ENCODE measurements at places on chromosomes 4 and X.

- peak; percentile 4 for DNase-seq
Observed at GRCh38 chrX:9566150-9566621, 101.3 kb downstream of the TBL1X start.

DNA sequence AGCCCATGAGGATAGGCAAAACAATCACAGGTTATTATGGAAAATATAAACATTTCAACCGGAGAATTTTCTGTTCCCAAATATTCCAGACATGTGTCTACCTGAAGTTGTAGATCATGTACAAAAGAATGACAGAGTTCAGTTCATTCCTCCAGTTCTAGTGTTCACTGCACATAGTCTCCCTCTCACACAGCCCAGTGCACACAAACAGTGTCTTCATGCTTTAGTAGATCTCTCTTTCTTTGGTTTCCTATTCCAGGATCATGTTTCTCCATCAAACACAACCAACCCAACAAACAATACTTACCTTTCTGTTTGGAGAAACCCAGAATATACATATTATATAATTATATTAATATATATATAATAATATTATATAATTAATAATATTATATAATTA is 671.9 kb downstream of the TRIML1 start:
- DNase-seq: no peak

GRCh38 chr4:130600706-130601105 is 1504.8 kb downstream of the C4orf33 start:
- DNase-seq: no peak

DNA sequence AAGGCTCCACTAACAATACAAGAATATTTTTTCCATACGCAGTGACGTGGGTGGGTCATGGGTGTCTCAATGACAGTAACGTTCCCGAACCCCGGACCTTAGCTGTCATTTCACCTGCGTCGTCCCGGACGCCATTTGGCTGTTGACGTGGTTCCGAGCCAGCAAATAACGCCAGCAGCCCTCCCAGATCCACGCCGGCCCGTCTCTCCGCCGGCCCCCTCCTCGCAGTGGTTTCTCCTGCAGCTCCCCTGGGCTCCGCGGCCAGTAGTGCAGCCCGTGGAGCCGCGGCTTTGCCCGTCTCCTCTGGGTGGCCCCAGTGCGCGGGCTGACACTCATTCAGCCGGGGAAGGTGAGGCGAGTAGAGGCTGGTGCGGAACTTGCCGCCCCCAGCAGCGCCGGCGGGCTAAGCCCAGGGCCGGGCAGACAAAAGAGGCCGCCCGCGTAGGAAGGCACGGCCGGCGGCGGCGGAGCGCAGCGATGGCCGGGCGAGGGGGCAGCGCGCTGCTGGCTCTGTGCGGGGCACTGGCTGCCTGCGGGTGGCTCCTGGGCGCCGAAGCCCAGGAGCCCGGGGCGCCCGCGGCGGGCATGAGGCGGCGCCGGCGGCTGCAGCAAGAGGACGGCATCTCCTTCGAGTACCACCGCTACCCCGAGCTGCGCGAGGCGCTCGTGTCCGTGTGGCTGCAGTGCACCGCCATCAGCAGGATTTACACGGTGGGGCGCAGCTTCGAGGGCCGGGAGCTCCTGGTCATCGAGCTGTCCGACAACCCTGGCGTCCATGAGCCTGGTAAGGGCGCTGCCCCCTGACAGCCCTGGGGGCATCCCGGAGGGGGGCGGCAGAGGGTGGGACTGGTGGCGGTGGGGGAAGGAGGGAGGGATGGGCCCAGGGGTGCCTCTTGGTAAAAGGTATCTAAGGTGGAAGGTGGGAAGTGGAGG is at the start of gene CPE:
Gene CPE, plus strand, starts transcription at position 264 of the 933 bp plus-strand sequence. Its CDS starts 214 bp downstream, at position 478.
- peak; percentile 36 for DNase-seq

DNA sequence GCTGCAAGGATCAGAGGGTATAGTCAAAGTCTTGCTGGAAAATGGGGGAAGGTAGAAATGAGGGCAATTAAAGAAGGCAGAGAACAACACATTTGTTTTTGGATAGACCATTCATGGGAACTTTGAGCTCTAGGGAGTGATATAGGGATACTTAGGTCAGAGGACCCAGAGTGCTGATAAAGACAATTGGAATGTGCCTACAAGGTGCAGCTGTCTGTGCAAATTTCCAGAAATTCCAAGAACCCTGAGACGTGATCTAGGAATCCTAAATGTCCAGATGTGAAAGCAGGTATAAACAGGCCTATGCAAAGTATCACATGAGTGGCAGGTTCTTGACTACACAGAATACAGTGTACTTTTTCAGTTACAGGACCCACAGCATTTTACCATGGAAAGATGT is 24.2 kb downstream of the FNIP2 start:
- DNase-seq: no peak

- DNase-seq: no peak
Observed at GRCh38 chr4:128552586-128552907, 257.0 kb upstream of the JADE1 start.

- no peak for DNase-seq
Observed at GRCh38 chr4:16192057-16192456, 34.2 kb downstream of the TAPT1 start.

GRCh38 chrX:53263597-53264094 is 17.7 kb downstream of the IQSEC2 start:
- DNase-seq: no peak

GRCh38 chrX:109843963-109844751 is 111.1 kb upstream of the ACSL4 start:
- no peak for DNase-seq

- DNase-seq: no peak
Observed at GRCh38 chr4:157706155-157706554, 466.7 kb downstream of the GASK1B start.
